ENCODE measurements at places on chromosomes 4 and X.
A peak's percentile ranks its signal among the peaks of the same experiment; 100 is the strongest.

GRCh38 chrX:48071064-48071985, at the start of gene ZNF630:
Gene ZNF630, minus strand, starts transcription at chrX:48071640. Its CDS starts 4,754 bp downstream, at chrX:48066886.
- peak; percentile 41 for DNase-seq

GRCh38 chr4:26157541-26157940, 163.3 kb upstream of the RBPJ start:
- no peak for DNase-seq

DNA sequence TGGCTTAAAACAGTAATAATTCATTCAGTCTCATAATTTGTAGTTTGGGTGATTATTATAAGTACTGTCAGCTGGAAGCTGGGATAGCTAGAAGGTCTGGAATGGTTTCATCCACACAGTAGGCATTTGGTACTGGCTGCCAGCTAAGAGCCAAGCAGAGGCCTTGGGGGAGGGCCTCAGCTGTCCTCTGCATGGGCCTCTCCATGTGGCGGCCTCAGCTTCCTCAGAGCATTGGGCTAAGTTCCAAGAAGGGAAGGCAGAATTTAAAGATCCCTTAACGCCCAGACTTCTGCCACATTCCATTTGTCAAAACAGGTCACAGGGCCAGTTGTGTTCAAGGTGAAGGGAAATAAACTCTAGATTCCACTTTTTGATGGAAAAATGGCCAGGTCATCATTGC, 93.3 kb downstream of the NEUROG2 start:
- DNase-seq = no peak

DNA sequence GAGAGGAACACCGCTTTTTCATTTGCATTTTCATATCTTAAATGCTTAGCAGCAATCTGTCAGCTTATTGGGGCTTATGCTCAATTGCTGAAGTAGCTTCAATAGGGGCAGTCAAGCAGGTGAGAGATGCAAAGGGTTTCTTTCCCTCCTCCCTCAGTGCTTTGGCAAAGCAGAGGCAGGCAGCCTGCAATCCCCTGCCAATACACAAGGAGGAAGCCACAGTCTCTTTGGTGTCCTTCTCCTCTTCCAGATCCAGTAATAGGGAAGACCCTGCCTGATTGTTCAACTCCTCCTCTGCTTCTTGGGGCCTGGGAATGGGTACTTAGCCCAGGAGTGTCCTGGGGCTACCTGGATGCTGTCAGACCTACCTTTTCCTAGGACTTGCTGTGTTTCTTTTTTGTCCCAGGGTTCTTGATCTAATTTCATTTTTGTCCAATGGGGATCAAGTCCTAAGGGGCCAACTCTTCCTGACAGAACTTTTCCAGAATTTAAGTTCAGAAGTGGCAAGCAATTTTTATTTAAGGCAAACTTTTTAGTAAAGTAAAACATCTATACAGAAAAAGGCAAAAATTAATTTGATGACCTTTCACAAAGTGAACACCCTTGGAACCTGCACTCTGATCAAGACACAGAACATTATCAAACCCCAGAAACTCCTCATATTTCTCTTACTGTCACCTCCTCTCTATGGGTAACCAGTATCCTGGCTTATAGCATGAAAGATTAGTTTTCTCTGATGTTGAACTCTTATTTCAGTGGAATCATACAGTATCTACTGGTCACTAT, 260.3 kb downstream of the PPP3CA start:
- DNase-seq = no peak

- DNase-seq = no peak
These were observed 25.1 kb downstream of the DDX60 start for GRCh38 chr4:168293386-168293975.

- no peak for DNase-seq
These were observed 79.8 kb upstream of the GPM6A start for GRCh38 chr4:175891851-175892250.
